ENCODE measurements at places on chromosomes 2 and 18.

GRCh38 chr2:86366651-86367498, 29.4 kb upstream of the REEP1 start:
- DNase-seq: no peak

GRCh38 chr2:131042148-131042775, 51.0 kb downstream of the FAM168B start:
- no peak for DNase-seq

DNA sequence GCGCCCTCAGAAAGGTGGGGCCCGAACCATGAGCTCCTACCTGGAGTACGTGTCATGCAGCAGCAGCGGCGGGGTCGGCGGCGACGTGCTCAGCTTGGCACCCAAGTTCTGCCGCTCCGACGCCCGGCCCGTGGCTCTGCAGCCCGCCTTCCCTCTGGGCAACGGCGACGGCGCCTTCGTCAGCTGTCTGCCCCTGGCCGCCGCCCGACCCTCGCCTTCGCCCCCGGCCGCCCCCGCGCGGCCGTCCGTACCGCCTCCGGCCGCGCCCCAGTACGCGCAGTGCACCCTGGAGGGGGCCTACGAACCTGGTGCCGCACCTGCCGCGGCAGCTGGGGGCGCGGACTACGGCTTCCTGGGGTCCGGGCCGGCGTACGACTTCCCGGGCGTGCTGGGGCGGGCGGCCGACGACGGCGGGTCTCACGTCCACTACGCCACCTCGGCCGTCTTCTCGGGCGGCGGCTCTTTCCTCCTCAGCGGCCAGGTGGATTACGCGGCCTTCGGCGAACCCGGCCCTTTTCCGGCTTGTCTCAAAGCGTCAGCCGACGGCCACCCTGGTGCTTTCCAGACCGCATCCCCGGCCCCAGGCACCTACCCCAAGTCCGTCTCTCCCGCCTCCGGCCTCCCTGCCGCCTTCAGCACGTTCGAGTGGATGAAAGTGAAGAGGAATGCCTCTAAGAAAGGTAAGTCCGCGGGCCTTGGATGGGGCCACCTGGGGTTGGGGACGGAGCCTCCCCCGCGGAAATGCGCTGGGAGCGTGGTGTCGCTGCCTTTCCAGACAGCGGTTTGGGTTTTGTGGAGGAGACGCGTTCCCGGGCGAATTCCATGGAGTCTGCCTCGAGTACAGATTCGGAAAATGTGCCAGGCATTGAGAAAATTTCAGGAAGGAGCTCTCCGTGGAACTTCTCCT, 559 bp downstream of the HOXD1 start:
- no peak for DNase-seq

- no peak for DNase-seq
These were observed 57.4 kb upstream of the PCBP1 start for GRCh38 chr2:70029814-70030409.

GRCh38 chr2:36193680-36194079, 161.9 kb upstream of the CRIM1 start:
- no peak for DNase-seq

DNA sequence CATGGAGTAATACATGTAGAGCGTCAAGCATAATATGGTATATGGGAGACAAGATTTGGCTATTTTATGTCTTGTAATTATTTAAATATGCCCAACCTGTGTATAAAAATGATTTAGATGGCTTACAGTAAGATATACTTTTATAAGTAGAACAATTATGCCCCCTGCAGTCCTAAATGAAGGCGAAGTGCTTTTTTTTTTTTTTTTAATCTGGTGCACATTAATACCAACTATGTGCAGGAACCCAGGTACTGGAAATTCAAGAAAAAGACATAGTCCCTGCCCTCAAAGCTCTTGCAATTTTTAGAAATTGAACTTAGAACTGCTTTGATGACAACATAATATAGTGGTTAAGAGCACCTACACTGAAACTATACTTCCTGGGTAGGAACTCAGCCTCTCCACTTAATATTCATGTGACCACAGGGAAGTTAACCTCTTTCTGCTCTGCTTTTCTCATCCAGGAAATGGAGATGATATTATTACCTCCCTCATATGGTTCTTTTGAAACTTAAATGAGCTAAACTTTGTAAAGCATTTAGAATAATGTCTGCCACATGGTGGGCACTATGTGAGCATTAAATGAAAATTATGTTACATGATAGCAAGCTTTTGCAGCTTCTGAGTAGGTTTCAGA, 38.1 kb downstream of the AFTPH start:
- no peak for DNase-seq

DNA sequence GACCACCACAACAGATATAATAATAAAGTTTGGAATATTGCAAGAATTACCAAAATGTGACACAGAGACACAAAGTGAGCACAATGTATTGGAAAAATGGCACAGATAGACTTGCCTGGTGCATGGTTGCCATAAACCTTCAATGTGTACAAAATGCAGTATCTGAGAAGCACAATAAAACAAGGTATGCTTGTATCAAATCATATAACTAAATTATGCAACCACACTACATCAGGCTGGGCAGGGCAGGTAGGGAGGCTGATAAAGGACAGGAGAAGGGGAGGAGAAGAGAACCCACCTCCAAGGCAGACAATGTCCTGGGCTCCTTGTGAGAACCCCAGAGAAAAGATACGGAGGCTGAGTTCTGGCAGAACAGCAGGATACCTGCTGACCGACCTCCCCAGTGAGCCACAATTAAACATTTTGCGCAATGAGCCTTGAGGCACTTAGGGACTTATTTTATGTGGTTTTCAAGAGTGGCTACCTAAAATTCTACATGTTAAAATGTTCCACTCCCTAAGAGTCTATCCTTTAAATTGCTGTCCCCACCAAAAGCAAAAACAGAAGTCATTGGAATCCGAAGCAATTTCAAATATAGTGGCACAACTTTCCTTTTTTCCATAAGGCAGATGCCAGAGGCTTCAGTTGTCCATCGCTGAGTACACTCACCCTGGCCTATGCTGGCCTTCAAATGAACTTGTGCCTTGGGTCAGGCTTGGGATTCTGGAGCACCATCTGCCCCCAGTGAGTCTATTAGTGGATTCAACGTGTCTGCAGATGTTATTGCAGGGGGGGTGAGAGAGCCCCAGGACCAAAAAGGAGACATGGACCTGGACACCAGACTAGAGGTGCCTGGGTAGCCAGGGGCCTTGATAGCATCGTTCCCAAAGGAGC, 16.8 kb downstream of the WDFY1 start:
- no peak for DNase-seq

- no peak for DNase-seq
These were observed 1.5 kb downstream of the ERBB4 start for GRCh38 chr2:212536817-212537725.

DNA sequence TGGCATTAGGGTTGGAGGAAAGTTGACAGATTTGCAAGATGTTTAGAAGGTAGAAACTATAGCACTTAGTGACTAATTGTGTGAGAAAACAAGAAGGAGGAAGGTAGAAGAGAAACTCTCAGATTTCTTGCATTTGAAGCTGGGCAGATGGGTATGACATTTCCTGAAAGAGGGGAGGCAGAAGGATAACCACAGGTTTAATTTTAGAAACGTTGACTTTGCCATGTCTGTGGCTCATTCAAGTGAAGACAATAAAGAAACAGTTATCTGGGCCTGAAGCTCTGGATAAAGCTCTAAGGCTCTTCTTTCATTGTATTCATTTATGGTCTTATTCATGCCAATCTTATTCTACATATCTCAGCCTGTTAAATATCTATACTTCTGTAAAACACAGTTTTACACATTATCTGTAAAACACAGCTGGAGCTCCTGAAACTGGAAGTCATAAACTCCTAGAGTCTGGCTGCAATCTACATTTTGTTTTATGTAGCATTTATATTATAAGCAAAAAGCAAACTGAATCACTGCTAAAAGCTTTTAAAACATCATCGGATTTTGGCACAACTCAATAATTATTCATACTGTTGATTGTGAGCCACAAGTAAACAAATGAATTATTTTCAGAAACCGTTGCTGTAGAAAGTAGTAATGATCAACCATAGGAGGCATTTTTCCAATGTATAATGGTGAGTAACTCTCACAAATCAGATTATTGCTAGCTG, 138.5 kb downstream of the RIT2 start:
- no peak for DNase-seq

GRCh38 chr2:19654310-19655090, 247.3 kb downstream of the TTC32 start:
- no peak for DNase-seq

DNA sequence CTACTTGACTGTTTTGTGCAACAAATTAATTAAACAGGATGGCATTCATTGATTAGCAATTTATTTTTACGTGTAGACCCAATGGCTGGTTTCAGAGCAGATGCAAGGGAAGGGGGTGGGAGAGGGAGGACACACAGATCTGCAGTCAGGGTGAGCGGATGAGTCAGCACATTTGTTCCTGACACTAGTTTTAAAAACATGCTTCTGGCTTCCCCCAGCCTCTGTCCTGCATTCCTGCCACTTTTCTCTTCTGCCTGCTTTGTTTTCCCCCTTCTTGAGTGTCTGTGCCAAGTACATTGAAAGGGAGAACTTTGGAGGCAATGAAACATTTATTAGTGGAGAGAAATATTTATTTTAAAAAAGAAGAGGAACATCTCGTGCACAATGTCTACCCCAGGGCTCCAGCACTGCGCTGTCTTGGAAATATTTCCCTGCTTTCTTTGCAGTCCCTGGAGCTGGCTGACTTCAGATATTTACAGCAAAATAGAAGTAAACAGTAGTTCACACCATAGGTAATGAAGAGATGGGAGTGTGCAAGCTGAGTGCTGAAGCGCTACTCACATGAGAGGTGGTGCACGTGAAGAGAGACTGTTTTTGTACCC, 52.2 kb downstream of the NRP2 start:
- no peak for DNase-seq

GRCh38 chr2:237231593-237231992, 145.9 kb downstream of the COPS8 start:
- no peak for DNase-seq

- no peak for DNase-seq
These were observed 138.3 kb downstream of the NCK2 start for GRCh38 chr2:105882920-105883435.

- DNase-seq: no peak
These were observed 101.6 kb upstream of the FAM136A start for GRCh38 chr2:70403267-70404053.

- no peak for DNase-seq
These were observed 93.7 kb upstream of the KLHL29 start for GRCh38 chr2:23291239-23291638.

DNA sequence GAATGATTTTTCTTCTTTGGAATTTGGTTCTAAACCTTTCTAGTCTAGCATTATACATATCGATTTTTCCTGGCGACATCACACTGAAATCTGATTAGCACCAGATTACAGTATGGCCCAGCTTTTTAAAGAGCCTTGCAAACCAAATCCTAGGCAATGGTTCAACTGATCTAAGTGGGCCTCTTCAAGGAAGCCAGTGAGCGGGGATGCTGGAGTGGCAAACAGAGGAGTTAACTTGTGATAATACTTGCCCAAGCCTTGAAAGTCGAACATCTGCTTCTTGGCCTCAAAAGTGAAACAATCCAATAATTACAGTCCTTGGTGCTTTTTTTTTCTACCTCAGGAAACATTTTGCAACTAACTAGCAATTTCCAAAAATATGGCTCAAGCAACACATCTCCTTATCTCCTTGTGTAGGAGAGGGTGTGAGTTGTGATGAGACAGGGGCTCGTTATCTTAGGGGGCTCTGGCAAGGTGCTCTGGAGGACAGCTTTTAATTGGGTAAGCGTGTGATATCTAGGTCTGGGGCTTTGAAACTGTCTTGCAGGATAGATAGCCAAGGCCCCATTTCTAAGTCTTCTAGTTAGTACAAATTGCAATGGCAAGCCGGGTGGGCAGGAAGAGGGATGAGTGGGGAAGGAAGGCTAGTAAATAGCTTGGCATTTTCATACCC, 240.2 kb upstream of the CCDC68 start:
- no peak for DNase-seq

- DNase-seq: no peak
These were observed 35.6 kb downstream of the AP1S3 start for GRCh38 chr2:223801736-223802135.

DNA sequence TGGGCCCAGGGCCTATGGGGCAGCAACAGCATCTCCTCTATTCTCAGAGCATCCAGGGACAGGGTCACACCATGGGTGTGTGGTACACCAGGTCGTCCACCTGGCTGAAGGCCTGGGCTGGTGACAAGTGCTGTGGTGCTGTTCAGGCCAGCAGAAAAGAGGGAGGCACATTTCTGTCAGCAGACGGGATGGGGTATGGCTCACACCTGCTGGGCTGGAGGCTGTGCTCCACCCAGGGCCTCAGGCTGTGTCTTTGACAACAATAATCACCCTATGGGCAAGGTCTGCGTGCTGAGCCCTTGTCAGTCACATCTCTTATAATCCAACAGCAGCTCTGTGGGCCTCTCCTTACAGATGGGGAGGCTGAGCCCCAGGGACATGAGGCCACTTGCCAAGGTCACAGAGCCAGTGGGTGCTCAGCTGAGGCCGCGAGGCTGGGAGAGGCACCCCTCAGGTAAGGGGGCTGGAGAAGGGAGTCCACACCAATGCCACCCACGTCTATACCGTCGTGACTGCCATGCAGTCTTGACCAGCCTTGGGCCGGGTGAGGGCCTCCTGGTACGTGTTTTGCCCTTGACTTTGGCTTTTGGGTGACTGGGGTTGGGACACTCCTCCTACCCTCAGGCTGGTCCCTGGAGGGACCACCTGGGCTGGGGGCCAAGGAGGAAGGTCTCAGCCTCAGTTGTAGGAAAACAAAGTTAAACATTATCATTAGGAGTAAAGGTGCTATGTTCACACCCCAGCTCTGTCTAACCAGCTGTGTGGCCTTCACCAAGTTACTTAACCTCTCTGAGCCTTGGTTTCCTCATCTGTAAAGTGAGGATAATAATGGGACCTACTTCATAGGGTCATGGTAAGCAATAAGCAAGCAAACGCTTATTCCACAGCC, 5.6 kb upstream of the HS6ST1 start:
- peak; percentile 21 for DNase-seq

GRCh38 chr2:11659851-11660250, 10.1 kb downstream of the NTSR2 start:
- DNase-seq: peak; percentile 8

- DNase-seq: no peak
These were observed 1.8 kb downstream of the CHRNA1 start for GRCh38 chr2:174762464-174762863.
